ENCODE measurements at places on chromosomes 12 and 14.

- DNase-seq: no peak
Measured at GRCh38 chr14:100408350-100409002, 85.3 kb downstream of the SLC25A47 start.

DNA sequence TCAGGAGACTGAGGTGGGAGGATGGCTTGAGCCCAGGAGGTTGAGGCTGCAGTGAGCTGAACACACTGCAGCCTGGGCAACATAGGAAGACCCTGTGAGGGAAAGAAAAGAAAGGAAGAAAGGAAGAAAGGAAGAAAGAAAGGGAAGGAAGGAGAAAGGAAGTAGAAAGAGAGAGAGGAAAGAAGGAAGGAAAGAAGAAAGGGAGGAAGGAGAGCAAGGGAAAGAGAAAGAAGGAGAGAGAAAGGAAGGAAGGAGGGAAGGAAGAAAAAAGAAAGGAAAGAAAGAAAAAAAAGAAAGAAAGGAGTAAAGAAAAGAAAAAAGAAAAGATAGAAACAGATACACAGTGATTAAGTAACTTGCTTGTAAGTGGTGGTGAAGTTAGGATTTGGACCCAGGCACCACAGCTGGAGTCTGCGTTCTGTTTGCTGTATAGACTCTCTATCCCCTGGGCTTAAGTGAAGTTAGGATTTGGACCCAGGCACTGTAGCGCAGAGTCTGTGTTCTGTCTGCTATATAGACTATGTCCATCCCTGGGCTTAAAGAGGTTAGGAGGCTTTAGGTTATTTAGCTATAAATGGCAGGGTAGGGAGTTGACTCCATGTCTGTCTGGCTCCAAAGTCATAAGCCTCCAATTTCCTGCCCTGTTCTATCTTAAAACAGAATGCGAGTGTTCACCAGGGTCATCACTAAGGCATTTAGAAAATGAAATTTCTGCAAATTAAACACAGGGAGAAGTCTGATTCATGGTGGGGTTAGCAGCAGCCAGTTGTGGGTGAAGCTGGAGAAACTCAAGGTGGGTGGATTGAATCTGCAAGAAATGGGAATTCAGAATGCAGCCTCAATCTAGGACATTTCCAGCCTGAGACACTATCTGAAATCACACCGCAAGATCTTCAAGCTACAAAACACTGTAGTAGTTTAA is 13.3 kb upstream of the C12orf75 start:
- no peak for DNase-seq

DNA sequence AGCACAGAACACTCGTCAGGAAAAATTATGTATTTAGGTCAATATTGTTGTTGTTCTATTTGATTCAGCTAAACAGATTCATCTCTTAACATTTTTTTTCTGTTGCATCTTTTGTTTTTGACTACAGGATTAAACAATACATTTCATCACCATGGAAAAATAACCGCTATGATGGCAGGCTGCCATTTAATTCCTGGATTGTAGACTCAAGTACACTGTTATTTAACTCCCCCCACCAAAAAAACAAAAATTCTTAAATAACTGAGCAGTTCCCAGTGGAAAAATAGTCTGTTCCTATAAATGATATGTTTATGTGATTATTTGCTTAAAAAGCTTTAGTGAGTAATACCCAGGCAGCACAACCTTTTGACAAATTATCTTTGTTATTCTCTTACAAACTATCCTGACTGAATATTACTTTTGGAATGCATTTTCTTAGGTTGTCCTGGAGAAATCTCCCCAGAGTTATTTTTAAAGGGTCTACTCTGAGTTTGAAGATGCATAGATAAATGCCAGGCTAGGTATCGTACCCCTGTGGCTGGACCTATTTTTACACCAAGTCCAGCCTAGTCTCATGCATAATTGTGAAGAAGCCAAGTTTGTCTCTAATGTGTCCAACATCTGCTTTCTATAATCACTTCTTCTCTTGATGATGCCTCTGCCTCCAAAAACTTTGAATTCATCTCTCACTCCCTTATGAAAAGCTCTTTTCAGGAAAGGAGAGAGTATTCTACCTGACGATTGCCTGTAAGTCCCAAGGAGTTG is 3.7 kb downstream of the KERA start:
- no peak for DNase-seq

GRCh38 chr12:51147309-51147708 is 25.6 kb downstream of the TFCP2 start:
- DNase-seq: no peak

DNA sequence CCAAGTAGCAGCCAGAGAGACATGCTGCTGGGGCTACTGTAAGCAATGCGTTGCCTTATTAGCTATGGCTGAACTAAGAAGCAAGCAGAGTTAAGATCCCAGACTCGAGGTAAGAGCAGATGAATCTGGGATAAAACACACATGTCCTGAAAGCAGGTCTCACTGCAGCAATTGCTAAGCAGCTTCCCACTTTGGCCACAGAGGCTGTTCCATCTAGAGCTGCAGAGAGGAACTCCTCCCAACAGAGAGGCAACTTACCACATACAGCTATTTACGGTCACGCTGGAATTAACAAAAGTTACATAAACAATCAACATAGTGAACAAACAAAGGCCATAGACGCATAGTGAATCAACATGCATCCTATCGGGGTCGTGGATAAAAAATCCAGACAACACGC is 90.2 kb downstream of the KSR2 start:
- no peak for DNase-seq

- no peak for DNase-seq
Measured at GRCh38 chr12:106093246-106093645, 45.5 kb downstream of the NUAK1 start.

GRCh38 chr12:116697305-116697704 is 40.6 kb downstream of the SPRING1 start:
- no peak for DNase-seq

DNA sequence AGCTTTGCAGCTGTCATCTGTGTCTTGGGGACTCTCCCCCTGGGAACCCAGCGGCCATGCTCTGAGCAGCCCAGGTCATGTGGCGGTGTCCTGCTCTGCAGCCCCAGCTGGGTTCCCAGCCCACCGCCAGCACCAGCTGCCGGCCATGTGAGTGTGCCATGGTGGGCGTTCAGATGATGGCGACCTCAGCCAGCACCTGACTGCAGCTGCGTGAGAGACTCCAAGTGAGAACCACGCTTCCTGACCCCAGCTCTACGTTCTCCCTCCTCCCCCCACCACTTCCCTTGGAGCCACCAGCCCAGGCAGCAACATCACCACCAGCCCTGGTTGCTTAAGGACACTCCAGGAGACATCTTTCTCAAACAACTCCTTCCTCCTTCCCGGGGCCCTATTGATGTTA is 68.8 kb downstream of the SLC24A4 start:
- no peak for DNase-seq

GRCh38 chr12:67558775-67559174 is 89.8 kb upstream of the DYRK2 start:
- DNase-seq: no peak

DNA sequence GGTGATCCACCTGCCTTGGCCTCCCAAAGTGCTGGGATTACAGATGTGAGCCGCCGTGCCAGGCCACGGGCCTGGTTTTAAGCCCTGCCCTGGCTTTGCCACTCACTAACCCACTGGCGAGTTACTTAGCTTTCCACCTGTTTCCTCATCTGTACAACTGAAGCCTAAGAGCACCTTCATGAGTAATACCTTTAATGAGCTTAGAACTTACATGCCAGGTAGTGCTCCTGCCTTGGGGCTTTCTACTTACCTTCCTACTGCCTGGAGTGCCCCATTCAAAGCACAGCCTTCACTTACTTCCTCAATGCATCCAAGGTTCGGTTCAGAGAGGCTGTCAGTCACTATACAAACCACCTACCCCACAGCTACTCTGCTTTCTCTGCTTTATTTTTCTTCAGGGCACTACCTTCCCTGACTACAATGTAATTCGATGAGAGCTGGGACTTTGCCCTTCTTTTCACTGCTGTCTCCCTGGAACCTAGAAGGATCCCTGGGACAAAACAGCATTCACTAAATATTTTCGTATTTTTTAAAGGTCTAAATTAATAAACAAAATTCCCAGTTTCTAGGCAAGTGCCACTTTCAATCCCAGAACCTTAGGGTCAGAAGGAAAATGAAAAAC is 13.8 kb downstream of the ZCCHC8 start:
- no peak for DNase-seq
